ENCODE measurements at places on chromosomes 16 and 17. TPM values are rescaled to one million over a fixed set of nuclear protein-coding genes. Genes with fewer than 3 reads are reported as not detected.

DNA sequence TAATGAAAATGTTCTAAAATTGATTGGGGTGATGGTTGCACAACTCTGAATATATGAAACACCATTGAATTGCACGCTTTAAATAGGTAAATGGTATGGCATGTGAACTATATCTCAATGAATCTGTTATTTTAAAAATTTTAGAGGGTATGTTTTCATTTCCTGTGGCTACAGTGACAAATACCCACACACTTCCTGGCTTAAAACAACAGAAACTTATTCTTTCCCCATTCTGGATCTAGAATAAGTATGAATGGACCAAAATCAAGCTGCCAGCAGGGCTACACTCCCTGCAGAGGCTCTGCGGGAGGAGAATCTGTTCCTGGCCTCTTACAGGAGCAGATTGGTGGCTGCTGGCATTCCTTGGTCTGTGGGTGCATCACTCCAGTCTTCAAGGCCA, 11.3 kb upstream of the PECAM1 start:
- peaks cover 10% of the 10 kb centered on the region for H3K4me1 ChIP-seq
- no peak overlapping the region for H3K4me3 ChIP-seq
- no peak overlapping the region for H3K27ac ChIP-seq
- no peaks in the 10 kb centered on the region for H3K27me3 ChIP-seq
- no peak for DNase-seq
- no peaks in the 10 kb centered on the region for H3K36me3 ChIP-seq

- no peaks in the 10 kb centered on the region for H3K27me3 ChIP-seq
- peak overlapping the region; percentile 76 for H3K4me3 ChIP-seq
- no peaks in the 10 kb centered on the region for H3K36me3 ChIP-seq
- no peak for DNase-seq
These were observed 59.5 kb upstream of the GSE1 start for GRCh38 chr16:85553436-85554113.

- DNase-seq: no peak
- no peaks in the 10 kb centered on the region for H3K4me1 ChIP-seq
- H3K4me3 ChIP-seq: no peak overlapping the region
- no peak overlapping the region for H3K27ac ChIP-seq
- no peaks in the 10 kb centered on the region for H3K27me3 ChIP-seq
- H3K36me3 ChIP-seq: no peaks in the 10 kb centered on the region
These were observed 477.1 kb downstream of the TOX3 start for GRCh38 chr16:52069866-52070265.

DNA sequence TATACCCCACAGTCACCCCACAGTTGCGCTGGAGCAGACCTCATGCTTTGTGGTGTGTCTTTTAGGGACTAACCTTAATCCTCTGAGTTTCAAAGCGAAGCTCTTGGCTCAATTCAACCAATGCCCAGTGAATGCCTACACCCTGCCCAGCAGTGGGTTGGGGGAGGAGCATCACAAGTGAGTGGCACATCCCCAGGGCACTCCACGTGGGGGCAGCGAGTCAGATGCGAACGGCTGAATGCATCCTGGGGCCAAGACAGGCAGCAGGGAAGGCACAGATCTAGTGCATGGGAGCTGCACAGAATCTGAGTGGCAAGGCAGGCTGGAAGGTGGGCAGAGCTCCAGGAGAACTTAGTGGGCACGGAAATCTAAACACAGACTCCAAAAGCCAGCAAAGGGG, 39.2 kb downstream of the IFT140 start:
- no peaks in the 10 kb centered on the region for H3K4me1 ChIP-seq
- H3K27me3 ChIP-seq: no peaks in the 10 kb centered on the region
- no peak overlapping the region for H3K27ac ChIP-seq
- H3K36me3 ChIP-seq: no peaks in the 10 kb centered on the region
- H3K4me3 ChIP-seq: no peak overlapping the region

- H3K36me3 ChIP-seq: no peaks in the 10 kb centered on the region
- H3K4me3 ChIP-seq: no peak overlapping the region
- H3K4me1 ChIP-seq: peaks cover 22% of the 10 kb centered on the region
These were observed 147.5 kb upstream of the GSE1 start for GRCh38 chr16:85465328-85466303.

GRCh38 chr16:56983211-56983751, 6.1 kb upstream of the NLRC5 start:
- H3K4me3 ChIP-seq: no peak overlapping the region
- peaks cover 5% of the 10 kb centered on the region for H3K36me3 ChIP-seq
- no peak for DNase-seq
- no peaks in the 10 kb centered on the region for H3K27me3 ChIP-seq
- H3K27ac ChIP-seq: no peak overlapping the region

- H3K4me1 ChIP-seq: peaks cover 96% of the 10 kb centered on the region
- H3K4me3 ChIP-seq: no peak overlapping the region
- H3K27ac ChIP-seq: no peak overlapping the region
- no peaks in the 10 kb centered on the region for H3K27me3 ChIP-seq
These were observed 73.2 kb downstream of the KANSL1 start for GRCh38 chr17:46120078-46120477.

GRCh38 chr17:2151358-2152033, 96.6 kb downstream of the HIC1 start:
- H3K4me3 ChIP-seq: no peak overlapping the region
- no peaks in the 10 kb centered on the region for H3K36me3 ChIP-seq
- no peak overlapping the region for H3K27ac ChIP-seq

GRCh38 chr17:79556271-79556670, 54.6 kb downstream of the RBFOX3 start:
- no peak overlapping the region for H3K4me3 ChIP-seq
- no peaks in the 10 kb centered on the region for H3K36me3 ChIP-seq
- no peak for DNase-seq
- no peak overlapping the region for H3K27ac ChIP-seq

- peak overlapping the region; percentile 77 for H3K27ac ChIP-seq
- H3K4me1 ChIP-seq: peaks cover 32% of the 10 kb centered on the region
- no peaks in the 10 kb centered on the region for H3K36me3 ChIP-seq
- H3K4me3 ChIP-seq: no peak overlapping the region
- DNase-seq: no peak
These were observed 27.8 kb upstream of the MEAK7 start for GRCh38 chr16:84532291-84532724.

DNA sequence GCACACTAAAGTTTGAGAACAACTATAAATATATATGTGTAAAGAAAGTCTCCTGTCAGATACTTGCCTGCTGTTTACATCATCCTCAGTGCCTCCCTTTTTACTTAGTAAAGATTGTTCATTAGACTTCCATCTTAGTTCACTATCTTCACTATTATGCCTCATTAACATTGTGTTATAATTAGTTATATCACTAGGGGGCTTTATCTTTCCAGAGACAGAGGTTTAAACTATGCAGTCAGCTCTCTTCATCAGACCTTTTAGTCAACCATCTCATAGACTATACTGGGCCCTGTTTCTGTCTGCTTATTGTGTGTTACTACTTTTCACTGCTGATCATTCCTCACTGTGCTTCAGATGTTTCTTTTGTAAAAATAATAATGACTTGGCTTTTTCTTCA, 630.8 kb upstream of the KIF2B start:
- DNase-seq: no peak
- H3K27ac ChIP-seq: no peak overlapping the region
- no peaks in the 10 kb centered on the region for H3K4me1 ChIP-seq
- no peaks in the 10 kb centered on the region for H3K36me3 ChIP-seq
- H3K4me3 ChIP-seq: no peak overlapping the region

- DNase-seq: no peak
- H3K4me3 ChIP-seq: no peak overlapping the region
These were observed 49.1 kb upstream of the IL34 start for GRCh38 chr16:70597135-70597835.

- peak within 1 kb of the TSS; percentile 35 for H3K4me3 ChIP-seq
- no peak for DNase-seq
- peaks cover 16% of the 10 kb centered on the region for H3K27me3 ChIP-seq
- H3K4me1 ChIP-seq: peaks cover 5% of the 10 kb centered on the region
- H3K27ac ChIP-seq: no peak within 1 kb of the TSS
These were observed at the start of gene SLC6A2 for GRCh38 chr16:55655897-55656681. Gene SLC6A2, plus strand, starts transcription at chr16:55655988. Its CDS starts 707 bp downstream, at chr16:55656695.

DNA sequence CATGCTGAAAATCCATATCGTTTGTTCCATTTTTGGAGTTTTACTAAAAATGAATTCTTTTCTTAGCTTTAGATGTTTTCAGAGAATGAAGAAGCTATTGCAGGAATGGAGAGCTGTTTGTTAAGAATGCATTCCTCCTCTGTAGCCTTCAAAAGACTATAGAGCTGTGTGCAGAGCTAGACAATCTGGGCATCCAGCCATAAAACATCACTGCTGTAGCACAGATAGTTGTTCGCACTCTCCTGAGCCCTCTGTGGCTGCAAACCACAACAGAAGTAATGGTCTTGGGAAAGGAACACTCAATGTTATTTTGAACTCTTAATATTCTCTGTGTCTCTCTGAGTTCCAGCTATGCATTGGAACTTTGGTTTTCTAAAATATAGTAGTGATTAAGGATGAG, 4.9 kb downstream of the TNRC6C start:
- H3K4me1 ChIP-seq: peaks cover 70% of the 10 kb centered on the region
- no peaks in the 10 kb centered on the region for H3K27me3 ChIP-seq

DNA sequence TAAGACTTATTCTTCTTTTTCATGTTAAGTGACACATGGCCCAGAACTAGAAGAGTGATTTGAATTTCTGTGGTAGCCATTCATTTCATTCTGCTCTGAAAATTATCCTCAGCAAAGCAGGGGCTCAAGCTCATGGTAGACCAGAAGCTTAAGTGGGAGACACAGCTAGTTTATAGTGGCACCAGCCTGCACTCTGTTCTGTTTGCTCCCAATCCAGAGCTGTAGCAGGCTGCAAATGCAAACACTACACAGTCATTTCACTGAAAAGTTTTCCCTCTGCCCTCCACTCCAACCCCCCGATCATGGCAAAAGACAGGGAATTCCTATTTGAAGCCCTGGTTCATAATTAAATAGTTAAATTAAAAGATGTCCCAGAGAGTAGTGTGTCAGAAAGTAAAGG, 17.1 kb downstream of the MPP2 start:
- no peaks in the 10 kb centered on the region for H3K4me1 ChIP-seq
- H3K4me3 ChIP-seq: no peak overlapping the region
- DNase-seq: no peak
- H3K27ac ChIP-seq: no peak overlapping the region
- H3K36me3 ChIP-seq: no peaks in the 10 kb centered on the region
- H3K27me3 ChIP-seq: no peaks in the 10 kb centered on the region

DNA sequence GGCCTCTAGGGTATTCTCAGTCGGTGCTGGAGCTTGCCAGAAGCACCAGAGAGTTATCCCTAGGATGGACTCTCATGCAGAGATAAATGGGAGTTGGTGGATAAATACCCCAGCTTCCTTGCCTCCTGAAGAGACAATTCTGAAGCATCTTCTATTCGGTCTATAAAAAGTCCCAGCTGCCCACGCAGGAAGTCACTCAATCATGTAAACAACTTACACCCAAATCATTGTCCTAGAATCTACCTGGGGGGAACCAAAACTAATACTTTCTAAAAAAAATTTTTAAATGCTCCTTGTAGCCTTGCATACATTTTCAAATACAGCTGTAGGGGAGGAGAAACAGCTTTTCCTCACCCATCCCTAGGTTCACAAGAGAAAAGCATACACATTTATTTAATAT, 66.6 kb upstream of the ELAC2 start:
- no peaks in the 10 kb centered on the region for H3K36me3 ChIP-seq
- H3K4me3 ChIP-seq: no peak overlapping the region
- DNase-seq: no peak
- H3K27me3 ChIP-seq: no peaks in the 10 kb centered on the region
- H3K27ac ChIP-seq: no peak overlapping the region

Gene RNF43
- 8.6 TPM for total RNA-seq

Gene CNTD1
- total RNA-seq: not detected

Gene DHRS7C
- not detected for total RNA-seq

Gene ZNF423
- 0.72 TPM for total RNA-seq

Gene KRTAP4-9
- not detected for total RNA-seq
